ENCODE measurements at places on chromosomes 2 and 18.

- DNase-seq, result no peak
Observed at GRCh38 chr18:3972291-3972930, 482.7 kb downstream of the DLGAP1 start.

DNA sequence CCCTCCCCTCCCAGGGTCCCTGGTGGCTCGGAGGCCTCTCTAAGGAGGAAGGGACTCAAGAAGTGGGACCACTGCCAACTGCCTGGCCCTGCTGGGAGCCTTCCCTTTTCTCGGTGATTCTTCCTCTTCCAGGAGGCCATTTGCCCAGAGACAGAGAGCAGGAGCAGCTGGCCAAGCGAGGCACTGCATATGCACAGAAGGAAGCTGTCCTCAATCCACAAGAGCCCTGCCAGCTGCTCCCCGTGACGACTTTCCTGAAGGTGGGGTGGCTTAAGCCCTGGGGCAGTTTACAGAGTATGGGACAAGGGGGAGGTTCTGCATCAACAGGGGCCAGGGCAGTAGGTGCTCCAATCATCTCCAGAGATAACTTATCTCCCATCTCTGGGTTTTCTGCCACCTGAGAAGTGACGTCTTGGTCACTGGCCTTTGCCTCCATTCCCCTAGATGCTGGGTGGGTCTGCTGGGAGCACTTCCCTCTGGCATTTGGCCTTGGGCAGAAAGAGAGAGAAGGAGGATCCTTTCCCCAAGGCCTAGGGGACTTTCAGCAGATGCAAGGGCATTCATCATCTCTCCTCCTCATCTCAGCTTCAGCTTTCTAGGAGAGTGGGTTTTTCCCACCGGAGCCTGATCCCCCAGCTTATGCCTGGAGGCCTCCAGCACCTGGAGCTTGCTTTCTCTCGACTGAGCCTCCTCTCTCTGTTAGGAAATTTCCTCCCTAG, 28.5 kb downstream of the CIB4 start:
- DNase-seq, result peak; percentile 11

DNA sequence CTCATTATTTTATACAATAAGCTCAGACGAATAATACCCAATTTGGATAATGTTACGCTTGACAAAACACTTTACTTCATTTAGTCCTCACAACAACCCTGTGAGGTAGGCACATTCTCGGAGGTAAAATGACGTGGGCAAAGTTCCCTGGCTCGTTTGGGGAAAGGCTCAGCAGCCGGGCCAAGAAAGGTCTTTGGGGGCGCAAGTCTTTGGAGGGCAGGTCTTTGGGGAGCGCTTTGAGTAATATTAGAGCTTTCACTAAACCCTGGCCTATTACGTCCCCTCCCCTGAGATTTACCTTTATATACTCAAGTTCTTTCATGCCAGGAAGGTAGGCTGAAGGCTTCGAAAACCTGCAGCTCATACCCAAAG, 427 bp downstream of the RBKS start:
- DNase-seq, result no peak

DNA sequence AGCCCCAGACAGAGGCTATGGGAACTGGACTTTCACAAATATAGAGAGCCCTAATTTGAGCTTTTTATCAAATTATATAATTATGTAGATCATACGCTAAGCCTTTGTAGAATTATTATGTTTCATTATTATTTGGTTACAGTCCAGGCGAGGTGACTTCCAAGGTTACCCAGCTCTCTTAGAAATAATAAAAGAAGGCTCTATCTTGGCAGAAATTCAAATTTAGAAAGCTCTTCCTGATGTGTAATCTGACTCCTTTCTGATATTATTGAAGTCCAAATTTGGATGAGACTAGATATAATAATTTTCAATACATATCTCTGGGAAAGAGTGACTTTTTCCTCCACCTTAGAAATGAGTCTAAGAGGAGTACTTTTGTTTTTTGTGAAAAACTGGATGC, 4.8 kb upstream of the SLC38A11 start:
- DNase-seq, result no peak

DNA sequence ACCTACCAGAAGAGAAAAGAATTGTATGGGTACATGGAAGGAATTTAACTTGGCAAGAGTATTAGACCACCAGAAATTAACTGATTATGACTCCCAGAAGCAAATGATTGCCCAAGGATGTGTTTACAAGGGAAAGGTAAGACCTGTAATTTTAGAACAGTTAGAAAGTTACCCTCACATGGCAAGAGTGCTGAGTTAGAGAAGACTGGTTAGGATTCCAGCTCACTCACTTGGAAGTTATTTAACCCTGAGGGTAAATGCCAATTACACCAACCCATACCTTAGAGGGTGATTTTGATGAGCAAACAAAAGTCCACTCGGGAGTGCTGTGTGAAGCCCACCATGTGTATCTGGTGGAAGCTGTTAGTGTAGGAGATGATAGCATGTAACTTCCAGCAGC, 170.2 kb downstream of the TPGS2 start:
- DNase-seq, result no peak

DNA sequence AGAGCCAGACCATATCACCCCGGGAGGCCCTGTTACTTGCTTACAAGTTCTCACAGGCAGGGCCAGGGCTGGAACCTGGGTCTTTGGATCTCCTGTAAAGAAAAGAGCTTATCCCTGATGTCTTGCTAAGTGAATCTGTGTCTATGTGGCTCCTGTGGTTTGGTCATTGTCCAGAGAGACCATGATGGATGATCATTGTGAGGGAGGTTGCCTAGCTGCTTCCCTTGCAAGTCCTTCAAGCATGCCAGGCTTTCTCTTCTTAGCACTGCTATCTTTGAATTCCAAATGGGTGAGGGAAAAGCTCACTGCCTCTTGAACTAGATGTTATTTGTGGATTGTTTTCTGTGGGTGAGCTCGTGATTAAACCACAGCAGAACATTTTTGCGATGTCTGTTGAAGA, 151.6 kb downstream of the FSHR start:
- no peak for DNase-seq

Measured in CD4-positive, alpha-beta T cell treated with Interleukin-4 for 1 hour (primary cell).